ENCODE measurements at places on chromosomes 2 and 18.

- no peak for DNase-seq
Observed at GRCh38 chr2:101081375-101081907, 69.7 kb downstream of the TBC1D8 start.

DNA sequence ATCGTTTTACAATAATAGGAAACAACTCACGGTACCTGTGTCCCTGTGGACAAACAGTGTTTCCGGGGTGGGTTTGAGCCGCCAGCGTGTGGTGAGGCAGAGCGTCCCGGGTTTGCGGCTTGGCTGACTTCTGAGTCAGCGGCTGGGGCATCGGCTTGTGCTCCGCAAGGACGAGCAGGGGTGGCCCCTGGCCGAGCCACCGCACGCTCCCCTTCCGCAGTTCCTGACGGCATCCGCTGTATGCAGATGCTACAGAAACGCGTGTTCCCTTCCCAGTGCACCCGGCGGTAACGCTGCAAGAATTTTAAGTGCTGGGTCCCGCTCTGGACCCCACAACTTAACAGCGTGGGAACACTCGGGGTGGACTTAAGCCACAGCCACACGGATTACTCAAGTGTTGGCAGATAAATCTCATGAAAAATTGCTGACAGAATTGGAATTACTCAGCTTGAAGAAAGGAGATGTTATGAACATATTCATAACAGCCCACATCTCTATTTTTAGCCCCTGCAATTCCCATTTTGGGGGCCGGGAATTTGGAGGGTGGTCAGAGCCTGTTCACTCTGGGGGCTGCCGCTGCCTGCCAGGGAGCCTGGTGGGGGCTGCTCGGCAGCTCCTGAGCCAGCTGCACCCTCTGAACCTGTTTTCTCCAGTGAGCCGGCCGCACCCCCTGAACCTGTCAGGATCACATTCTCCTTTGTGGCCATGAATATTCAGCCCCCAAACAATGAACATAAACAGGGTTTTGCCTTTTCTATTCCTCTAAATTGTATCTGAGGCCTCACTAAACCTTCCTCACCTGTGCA lies 12.6 kb upstream of the KCNG2 start:
- DNase-seq, result no peak

- DNase-seq, result no peak
Observed at GRCh38 chr2:184032983-184033382, 565.3 kb upstream of the ZNF804A start.

DNA sequence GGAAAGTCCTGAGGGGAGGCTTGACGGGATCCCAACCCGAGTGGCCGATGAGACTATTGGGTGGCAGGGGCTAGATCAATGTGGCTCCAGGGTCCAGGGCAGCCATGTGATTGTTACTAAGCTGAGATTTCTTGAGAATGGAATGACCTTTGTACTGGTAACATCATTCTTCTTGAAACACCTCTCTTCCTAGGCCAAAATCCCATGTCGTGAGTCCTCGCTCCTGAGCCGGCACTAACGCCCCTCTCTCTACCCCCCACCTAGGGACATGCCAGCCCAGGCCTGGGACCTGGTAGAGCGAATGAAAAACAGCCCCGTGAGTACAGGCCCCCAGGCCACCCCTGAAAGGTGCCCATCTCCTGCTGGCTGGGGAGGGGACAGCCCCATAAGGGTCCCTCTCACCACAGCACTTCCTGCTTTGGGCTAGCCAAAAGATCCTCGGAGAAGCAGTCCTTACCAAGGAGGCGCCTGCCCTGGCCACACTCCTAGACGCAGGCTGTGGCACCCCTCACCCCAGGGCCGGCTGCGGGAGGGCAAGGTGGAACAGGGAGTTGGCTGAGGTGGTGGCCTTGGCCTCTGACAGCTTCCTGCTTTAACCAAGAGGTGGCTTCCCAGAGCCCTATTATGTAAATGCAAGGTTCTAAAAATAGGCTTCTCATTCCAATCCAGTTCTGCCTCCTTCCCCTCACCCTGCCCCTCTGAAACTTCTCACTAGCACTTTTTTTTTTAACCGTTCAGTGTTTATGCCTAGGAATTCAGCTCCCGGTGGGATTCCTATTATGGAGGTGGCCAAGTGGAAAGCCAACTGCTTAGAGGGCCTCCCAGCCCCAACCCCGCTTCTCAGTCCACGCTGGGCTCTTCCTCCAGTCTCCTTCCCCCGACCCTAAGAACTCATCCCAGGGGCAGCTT lies 126.6 kb upstream of the PPP1CB start:
- DNase-seq, result peak; percentile 61

- no peak for DNase-seq
Observed at GRCh38 chr2:174903264-174903556, 102.0 kb downstream of the CHN1 start.

- no peak for DNase-seq
Observed at GRCh38 chr18:58058720-58059119, 14.7 kb downstream of the NEDD4L start.

- no peak for DNase-seq
Observed at GRCh38 chr18:37282386-37283037, 283.1 kb downstream of the CELF4 start.

- DNase-seq, result no peak
Observed at GRCh38 chr2:27967076-27967475, 76.5 kb downstream of the BABAM2 start.

DNA sequence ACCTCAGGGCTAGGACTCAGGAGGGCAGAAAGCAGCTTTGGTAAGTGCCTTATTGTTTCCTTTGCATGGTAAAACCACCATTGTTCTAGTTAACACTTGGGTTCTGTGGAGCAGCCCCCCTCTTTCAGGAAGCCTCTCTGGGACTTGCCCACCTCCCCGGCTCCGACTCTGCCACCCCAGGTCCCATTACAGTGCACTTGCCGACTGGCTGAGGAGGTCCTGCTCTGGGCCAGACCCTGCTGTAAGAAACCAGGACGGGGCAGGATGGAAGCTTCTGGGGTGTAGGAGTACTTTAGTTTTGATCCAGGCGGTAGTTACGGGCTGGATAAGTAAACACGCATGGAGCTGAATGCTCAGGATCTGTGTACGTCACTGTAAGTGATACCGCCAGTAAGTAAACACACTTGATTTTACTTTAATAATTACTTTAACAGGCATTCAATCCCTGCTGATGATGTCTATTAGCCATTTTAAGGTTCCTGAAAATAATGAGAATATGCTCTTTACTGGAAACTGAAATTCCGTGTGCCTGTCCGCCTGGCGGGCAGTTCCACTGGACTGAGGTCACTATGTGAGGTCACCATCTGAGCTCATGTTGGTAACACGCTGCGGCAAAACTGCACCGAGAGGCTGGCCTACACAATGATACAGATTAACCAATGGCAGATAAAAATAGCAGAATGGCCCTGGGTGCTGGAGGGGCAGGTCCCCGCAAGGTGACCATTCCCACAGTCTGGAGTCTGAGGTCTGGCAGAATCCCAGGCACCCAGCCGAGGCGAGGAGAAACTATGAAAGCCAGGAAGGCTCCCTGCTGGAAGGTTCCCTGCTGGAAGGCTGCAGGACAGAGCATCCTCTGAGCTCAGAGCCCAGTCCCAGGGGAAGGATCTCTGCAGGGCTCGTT lies 25.2 kb downstream of the HS1BP3 start:
- no peak for DNase-seq

GRCh38 chr2:72983500-72984161 lies 66.3 kb downstream of the EMX1 start:
- DNase-seq, result no peak

- DNase-seq, result no peak
Observed at GRCh38 chr2:3396920-3397559, 17.5 kb downstream of the TRAPPC12 start.

DNA sequence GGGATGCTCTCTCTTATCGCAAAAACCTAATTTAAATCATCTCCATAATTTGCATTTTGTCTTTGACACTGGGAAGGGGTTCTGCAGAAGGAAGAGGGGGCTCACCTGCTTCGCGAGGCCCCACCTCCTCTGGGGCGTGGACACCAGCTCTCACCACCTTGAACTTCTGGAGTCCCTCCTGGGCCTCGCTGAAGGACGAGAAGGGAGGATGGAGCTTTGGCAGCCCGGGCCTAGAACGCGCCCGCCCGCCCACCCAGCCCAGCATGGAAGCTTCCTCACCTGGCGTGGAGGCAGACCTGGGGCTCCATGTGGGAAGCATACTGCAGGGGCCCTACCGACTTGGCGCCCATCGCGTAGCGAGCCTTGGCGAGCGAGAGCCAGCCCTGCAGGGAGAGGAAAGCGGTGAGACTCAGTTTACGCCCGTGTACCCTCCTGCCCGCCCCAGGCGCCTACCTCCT lies 1.1 kb upstream of the IMP4 start:
- no peak for DNase-seq

DNA sequence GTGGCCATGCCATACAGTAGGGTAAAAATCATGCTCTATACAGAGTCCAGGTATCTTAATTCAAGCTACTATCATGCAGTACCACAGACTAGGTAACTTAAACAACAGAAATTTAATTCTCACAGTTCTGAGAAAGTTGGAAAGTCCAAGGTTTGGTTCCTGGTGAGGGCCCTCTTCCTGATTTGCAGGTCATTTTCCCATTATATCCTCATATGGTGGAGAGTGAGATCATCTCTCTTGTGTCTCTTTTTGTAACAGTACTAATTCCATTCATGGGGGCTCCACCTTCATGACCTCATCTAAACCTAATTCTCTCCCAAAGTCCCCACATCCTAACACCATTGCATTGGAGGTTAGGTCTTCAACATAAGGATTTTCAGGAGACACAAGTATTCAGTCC lies 335.0 kb upstream of the ACVR2A start:
- DNase-seq, result no peak

- DNase-seq, result no peak
Observed at GRCh38 chr18:22109535-22109934, 59.9 kb upstream of the GATA6 start.

- DNase-seq, result no peak
Observed at GRCh38 chr2:108351889-108352288, 25.9 kb upstream of the SULT1C4 start.

DNA sequence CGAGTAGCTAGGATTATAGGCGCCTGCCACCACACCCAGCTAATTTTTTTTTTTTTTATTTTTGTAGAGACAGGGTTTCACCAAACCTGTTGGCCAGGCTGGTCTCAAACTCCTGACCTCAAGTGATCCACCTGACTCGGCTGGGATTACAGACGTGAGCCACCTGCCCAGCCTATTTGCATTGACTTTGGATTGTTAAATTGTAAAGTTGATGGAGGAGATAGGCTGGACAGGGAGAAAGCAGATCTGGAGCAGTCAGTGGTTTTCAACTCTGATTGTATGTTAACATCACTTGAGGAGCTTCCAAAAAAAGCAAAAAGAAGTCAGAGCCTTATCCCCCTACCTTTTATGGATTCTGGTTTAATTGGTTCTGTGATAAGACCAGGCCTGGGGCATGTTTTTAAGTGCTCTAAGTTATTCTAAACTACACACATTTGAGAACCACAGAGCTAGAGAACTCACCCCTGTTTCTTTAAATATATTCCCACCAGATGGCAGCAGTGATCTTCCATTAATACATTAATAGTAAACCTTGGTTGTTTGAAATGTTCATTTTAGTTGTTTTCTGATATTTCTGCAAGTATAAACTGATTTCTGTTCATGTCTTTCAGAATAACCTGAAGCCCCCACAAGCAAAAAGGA lies 7.5 kb downstream of the C2orf49 start:
- peak; percentile 43 for DNase-seq

GRCh38 chr2:9745153-9745899 lies 97.9 kb upstream of the TAF1B start:
- no peak for DNase-seq

GRCh38 chr2:213934560-213934959 lies 476.3 kb upstream of the VWC2L start:
- DNase-seq, result peak; percentile 10

DNA sequence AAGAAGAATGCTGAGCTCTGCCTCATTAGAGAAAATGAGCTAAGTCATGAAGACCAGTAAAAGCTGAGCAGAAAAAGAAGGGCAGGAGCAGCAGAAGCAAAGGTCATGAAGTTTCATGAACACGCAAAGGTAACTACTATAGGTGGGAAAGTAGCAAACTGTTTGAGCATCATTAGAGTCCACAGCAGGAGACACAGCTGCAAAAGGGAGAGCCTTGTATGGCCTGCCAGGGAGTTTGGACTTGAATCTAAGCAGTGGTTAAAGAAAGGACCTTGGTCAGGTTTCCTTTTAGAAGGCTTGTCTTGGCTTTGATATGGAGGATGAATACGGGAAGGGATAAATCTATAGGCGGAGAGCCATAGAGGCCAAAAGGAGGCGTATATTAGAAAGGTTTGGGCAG lies 34.0 kb downstream of the DAPL1 start:
- no peak for DNase-seq

DNA sequence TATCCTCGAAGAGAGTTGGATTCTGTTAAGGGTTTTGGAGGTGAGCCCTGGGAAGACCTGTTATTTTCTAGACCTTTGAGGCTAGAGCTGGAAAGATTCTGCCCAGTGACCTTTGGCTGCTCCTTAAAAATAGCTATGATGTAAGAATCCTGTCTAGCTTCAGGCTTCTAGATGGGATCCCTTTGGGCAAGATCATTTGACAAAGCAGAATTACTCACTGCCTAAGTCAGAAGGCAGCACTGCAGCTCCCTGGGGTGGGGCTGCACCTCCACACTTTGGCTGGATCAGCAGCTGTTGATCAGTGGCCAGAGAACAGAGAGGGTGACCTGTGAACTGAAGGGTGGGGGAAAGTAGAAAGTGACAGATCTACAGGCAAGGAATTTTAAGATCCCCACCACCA lies 103.8 kb downstream of the ASAP2 start:
- no peak for DNase-seq

- no peak for DNase-seq
Observed at GRCh38 chr18:2821695-2822094, 25.1 kb upstream of the EMILIN2 start.

GRCh38 chr2:215697003-215697402 lies 261.1 kb upstream of the FN1 start:
- no peak for DNase-seq

- no peak for DNase-seq
Observed at GRCh38 chr2:237254911-237255578, 158.9 kb downstream of the COL6A3 start.

- no peak for DNase-seq
Observed at GRCh38 chr2:201470821-201471731, 19.5 kb downstream of the STRADB start.

DNA sequence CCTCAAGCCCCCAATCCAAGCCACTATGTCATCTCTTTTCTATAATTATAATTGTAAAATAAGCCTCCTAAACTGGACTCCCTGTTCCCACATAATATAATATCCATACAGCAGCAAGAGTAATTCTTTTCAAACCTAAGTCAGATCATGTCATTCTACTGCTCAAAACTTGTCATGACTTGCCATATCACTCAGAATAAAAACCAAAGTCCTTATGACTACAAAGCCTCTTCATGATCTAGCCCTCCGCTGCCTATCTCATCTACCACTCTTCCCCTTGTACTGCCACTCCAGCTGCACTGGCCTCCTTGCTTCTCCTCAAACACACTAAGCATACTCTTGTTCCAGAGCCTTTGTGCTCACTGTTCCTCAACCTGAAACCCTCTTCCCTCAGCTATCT lies 69.9 kb downstream of the MEMO1 start:
- no peak for DNase-seq

- no peak for DNase-seq
Observed at GRCh38 chr2:74391209-74391579, 11.1 kb upstream of the DCTN1 start.

DNA sequence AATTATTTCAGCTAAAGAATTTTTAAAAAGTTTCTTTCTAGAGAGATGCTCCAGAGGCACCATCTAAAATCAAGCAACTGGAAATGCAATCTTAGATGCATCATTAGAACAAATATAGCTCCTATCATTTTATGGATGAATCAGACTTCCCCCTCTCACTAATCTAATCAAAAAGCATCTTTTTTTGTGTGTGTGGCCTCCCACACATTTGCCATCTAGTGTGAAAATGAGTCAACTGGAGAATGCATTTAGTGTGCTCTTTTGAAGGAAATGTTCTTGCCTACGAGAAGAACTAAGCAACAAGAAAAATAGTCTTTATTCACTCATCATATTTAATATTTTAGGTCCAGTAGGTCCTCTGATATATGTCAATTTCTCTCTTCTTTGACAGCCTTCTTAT lies 39.5 kb upstream of the FIGN start:
- no peak for DNase-seq

Measured in naive thymus-derived CD4-positive, alpha-beta T cell (primary cell).